ENCODE measurements at places on chromosomes 3 and 15. TPM values are rescaled to one million over a fixed set of nuclear protein-coding genes. Genes with fewer than 3 reads are reported as not detected.

The IL16 gene
- 1.3 TPM for polyA plus RNA-seq

The SAXO2 gene
- polyA plus RNA-seq, result 4.3 TPM

The SERPINI2 gene
- 0.04 TPM for polyA plus RNA-seq

The SEMA4B gene
- 1.8 TPM for polyA plus RNA-seq

All from psoas muscle (tissue), 8 donors.